ENCODE measurements at places on chromosomes 1 and 21.

DNA sequence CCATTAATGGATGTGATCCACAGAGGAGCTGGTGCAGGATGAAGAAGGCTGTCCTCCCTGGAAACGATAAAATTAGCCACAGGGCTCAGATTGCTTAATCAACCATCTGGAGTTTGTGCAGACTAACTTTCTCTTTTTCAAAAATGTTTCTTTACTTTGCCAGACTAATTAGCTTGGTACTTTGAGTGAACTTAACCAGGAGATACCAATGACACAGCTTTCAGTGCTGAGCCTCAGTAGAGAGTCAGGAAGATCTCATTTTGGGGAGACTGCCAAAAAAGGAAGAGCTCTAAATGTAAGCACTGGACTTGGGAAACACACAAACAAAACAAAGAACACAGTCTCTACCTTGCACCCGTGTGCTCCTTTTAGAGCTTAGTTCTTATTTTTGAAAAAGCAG, 248.1 kb upstream of the DEPDC1 start:
- no peak for DNase-seq

GRCh38 chr21:45001134-45002095, 61.6 kb downstream of the SLX9 start:
- DNase-seq, result no peak

DNA sequence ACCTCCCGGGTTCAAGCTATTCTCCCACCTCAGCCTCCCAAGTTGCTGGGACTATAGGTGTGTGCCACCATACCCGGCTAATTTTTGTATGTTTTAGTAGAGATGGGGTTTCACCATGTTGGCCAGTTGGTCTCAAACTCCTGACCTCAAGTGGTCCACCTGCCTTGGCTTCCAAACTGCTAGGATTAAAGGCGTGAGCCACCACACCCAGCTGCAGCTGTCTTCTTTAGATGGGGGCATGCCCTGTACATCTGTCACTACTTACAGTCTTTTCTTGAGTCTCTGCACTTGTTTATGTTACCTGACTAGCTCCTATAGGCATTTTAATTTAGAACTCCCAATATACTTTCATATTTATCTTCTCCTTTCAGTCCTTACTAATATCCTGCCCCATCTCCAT, 64.2 kb downstream of the SELENOF start:
- DNase-seq, result no peak

DNA sequence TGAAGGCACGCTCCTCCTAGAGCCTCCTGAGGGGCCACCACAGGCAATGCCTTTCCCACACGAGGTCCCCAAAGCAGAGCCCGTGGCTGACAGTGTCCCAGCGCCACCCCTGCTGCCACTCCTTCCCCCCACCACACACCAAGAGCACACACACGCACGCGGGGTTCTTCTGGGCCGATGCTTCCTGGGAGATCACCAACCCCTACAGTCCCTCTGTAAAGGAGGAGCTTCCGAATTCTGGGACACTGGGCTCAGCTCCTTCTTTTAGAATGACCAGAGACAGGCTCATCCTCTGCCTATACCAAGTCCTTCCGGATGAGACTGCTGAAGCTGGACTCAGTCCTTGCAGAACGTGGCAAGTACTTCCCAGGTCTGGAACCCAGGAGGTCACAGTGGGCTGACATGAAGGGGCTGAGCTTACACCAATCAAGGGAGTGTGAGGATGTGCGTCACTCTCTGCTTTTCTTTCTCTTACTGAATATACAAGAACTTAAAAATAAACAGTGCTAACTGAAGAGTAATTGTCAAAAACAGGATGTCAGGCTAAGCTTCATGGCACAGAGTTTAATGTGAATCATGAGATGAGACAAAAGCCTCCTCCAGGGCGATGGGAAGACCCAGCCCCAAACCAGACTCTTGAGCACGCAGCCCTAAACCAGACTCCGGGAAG, 12.7 kb downstream of the SSU72 start:
- no peak for DNase-seq

- DNase-seq, result no peak
Observed at GRCh38 chr21:34202553-34203372, 129.4 kb downstream of the MRPS6 start.

DNA sequence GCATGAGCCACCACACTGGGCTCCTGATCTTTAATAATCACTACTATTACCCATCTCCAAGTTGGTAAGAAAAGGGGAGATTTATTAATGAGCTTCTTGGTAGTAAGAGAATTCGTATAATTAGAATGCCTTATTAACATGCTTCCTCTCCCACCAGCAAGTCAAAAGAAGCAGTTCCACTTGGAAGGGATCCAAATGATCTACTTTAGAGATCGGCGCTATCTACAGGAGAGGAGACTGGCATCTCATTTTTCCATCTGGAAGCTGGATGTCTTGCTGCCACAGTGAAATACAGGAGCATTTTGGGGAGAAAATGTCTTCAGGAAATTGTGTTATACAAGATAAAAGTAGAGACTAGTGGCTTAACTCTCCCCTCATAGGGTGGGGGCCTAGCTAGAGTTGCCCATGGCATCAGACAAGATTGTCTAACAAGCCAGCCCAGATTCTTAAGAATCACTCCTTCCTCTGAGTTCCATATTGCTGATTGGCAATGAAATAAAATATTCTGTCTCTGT, 33.6 kb upstream of the CAMSAP2 start:
- no peak for DNase-seq

GRCh38 chr1:75423136-75423535, 187.8 kb downstream of the SLC44A5 start:
- no peak for DNase-seq

- no peak for DNase-seq
Observed at GRCh38 chr1:104266612-104267011, 516.9 kb downstream of the AMY1C start.

DNA sequence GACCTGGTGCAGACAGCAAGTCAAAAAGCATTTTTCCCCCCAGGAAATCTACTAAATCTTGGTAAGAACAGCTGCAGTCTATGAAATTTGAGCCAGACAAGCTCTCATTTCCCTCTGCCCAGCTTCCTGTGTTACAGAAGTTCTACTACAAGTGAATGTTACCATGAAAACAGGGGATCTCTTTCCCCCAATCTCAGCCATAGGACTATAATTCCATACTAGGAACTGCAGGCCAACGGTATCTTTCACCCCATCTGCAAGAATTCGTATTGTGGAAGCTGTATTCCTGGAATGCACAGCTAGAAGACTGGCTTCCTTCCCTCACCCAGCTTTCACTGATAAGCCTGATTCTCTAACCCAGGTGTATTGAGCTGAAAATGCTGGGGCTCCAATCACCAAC, 1655.4 kb downstream of the BRINP3 start:
- DNase-seq, result no peak

Data from stimulated activated CD8-positive, alpha-beta memory T cell treated with anti-CD3 and anti-CD28 coated beads, Interleukin-4, amount 100 ng/mL, for 4 hours (primary cell).